ENCODE measurements at places on chromosomes 11 and 22.

DNA sequence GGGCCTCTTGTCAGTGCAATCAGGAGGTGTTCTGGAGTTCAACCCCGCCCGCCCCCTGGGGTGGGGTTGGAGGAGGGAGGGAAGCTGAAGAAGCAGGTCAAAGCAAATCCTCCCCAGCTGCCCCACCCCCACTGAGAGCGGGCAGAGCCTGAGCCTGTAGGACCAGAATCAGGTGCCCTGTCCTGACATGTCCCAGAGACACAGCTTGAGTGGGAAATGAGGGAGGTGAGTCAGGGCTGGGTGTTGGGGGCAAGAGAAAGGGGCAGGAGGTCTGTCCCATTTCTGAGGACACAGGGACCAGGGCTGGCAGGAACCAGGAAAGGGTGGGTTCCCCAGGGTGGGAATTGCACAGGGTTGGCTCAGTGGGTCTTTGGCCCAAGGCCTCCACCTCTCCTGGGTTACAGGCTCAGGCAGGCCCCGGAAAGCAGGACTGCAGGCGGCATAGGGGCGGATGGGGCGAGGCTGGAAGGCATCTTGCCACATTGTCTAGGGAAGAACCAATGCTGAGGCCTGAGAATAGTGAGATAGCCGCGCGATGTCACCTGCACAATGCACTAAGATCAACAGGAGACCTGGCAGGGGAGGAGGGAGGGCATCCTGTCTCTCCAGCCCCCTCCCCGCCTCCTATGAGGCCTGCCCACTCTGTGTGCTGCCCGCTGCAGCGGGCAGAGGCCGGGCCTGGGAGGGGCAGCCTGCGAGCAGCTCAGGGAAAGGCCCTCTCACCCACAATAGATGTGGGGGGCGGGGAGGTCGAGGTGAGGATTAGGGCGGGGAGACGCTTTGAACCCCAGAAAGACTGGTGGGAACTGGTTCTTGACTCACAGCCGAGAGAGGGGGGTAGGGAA, 32.4 kb downstream of the NECTIN1 start:
- no peak for DNase-seq

DNA sequence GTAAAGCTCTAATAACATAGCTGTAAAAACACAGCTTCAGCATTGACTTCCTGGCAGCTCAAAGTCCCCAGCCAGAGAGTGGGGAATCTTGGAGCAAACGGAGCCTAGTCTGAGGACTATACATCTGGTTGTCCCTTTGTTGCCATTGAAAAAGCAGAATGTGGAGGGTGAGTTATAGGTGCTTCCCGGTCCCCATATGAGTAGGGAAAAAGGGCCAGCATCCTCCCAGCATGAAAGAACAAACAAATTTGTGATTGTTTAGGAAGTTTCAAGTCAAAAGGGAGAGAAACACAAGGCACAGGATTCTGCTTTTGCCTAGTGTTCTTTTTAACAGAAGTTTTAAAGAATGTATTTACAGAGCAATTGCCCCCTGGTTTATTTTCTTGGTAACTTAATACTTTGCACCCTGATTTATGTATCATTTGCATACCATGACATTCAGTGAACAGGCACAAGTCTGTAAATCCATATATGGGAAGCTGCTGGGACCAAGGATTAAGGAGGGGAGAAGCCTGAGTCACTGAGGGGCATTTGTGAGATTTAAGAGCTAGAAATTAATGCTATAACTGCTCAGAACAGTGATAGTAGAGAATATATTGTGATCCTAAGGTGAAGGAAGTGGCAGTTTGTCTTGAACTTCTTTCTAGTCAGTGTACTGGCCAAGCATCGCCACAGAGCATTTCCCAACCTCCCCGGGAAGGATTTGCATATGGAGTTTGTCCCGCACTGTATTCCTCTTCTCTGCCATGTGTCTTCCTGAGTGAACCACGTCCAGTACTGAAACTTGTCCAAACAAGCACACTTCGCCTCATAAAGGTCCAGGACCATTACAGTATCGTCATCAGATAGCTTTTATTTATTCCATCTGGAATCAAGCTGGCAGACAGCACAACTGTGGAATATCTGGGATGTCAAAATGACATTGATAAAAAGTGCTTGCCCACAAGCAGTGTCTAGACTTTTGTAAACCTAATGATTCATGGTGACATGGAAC, 103.0 kb downstream of the DBX1 start:
- DNase-seq: no peak

DNA sequence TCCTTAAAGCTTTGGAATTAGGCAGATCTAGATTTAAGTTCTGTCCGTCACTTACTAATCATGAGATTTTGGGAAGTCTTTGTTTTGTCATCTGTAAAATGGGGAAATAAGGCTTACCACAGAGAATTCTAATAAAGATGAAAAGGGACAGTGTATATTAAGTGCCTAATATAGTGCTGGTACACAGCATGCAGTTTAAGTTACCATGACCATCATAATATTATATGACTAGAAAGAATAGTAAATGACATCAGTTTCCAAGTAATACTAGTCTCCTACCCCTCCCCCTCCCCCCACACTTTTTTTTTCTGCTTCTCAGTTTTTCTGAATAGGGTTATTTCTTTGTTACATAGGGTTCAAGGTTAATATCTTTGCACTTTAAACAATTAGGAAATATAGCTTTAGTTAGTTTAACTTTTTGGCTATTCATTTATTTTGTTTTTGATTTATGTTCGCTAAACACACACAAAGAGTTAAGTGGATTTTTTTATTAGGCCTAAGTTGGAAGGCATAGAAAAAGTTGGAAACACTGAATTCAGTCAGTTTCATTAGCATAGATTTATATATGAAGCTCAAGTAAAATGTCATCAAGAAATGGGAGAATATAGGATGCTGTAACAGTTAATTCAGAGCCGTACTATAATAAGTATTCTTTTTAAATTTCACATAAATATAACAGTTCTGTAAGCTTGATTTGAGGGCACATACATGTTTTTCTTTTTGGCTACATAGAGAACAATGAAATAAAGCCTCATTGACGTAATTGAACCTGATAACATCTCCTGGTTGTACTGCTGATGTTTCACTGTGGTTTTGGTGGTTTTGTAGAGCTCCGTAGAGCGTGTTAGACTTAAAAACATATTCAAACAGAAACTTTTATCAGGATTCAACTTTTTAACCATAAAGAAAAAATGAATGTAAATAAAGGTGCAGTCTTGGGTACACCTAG, 121.2 kb downstream of the PDE3B start:
- no peak for DNase-seq

DNA sequence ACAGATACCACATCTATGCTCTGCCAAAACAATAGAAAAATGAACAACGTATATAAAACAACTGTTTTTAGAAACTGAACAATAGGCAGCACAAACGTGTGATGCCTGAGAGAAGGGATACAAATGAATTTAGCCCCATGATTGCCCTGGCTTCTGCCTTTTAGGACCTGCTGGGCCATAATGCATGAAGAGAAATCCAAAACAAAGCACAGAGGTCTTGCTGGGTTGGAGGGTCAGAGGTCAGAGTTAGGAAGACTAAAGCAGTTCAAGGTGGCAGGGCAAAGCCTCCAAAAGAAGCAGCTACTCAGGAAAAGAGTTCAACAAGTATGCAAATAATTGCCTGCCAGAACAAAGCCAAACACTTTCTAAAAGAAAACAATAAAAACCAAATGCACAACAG, 138.5 kb downstream of the TTC28 start:
- DNase-seq: no peak

GRCh38 chr22:37559901-37560607, at the start of gene CDC42EP1:
CDC42EP1 (plus strand) TSS chr22:37560480; CDS start chr22:37566350, 5,870 bp downstream.
- peak; percentile 32 for DNase-seq

- DNase-seq: no peak
Measured at GRCh38 chr22:49658902-49659280, 168.8 kb downstream of the BRD1 start.

DNA sequence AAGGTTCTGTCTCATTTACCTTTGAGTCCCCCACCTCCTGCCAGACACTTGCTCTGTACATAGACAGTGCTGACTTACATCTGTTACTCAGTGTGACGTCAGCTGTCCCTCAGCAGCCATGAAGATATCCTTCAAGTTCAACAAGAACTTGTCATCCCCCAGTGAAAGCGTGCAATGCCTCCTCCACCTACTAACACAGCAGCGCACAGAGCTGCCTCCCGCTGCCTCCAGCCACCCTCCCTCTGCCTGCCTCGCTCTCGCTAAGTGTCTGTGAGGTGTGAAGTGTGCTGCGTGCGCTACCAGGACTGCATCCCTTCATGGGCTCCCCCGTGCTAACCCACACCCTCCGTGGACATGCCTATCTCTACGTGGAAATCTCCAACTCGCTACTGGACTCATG, 621.4 kb downstream of the BRD1 start:
- no peak for DNase-seq

DNA sequence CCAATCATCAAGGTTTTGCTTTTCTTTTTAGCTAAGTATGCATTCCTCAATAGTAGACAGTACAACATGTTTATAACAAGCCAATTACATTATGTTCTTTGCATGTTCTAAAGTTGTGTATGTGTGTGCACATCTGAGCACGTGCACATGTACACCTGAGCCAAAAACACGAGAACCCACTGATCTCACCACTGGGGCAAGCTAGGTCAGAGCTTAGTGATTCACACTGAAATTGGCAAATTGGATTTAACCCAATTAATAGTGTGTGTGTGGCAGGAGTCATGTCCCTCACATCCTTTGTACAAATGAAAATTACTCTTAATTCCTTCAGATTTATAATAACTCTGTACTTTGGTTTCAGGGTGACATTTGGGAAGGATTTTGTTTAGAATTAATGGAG, 145.7 kb upstream of the TEAD1 start:
- no peak for DNase-seq

GRCh38 chr11:90197377-90197776, 25.5 kb downstream of the CHORDC1 start:
- no peak for DNase-seq

GRCh38 chr22:21646608-21647590, 4.8 kb downstream of the SDF2L1 start:
- DNase-seq: peak; percentile 58

DNA sequence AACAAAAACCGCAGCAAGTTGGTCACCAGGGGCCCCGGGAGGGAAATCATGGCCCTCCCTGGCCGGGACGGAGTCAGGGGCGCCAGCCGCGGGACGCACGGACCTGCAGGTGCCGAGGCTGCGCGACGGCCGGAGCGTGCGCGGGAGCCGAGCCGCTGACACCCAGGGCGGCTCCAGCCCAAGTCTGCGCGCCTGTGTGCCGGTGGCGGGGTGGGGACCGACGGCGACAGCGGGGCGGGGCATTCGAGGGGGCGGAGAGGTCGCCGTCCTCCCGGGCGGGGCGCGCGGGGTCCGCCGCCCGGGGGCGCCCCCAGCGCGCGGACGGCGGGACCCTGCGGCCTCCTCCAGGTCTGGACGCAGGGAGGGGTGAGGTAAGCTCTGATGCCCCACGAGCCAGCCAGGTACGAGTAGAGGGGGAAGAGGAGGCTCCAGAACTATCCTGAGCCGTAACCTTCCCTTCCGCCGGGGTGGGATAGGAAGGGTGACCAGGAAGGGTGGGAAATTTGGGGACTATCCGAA, at the start of gene ESAM:
Gene ESAM, minus strand, starts transcription at position 186 of the 519 bp plus-strand sequence. Its CDS starts 136 bp downstream, at position 50.
- DNase-seq: no peak

GRCh38 chr11:74325649-74326645, 14.5 kb upstream of the P4HA3 start:
- DNase-seq: peak; percentile 70

DNA sequence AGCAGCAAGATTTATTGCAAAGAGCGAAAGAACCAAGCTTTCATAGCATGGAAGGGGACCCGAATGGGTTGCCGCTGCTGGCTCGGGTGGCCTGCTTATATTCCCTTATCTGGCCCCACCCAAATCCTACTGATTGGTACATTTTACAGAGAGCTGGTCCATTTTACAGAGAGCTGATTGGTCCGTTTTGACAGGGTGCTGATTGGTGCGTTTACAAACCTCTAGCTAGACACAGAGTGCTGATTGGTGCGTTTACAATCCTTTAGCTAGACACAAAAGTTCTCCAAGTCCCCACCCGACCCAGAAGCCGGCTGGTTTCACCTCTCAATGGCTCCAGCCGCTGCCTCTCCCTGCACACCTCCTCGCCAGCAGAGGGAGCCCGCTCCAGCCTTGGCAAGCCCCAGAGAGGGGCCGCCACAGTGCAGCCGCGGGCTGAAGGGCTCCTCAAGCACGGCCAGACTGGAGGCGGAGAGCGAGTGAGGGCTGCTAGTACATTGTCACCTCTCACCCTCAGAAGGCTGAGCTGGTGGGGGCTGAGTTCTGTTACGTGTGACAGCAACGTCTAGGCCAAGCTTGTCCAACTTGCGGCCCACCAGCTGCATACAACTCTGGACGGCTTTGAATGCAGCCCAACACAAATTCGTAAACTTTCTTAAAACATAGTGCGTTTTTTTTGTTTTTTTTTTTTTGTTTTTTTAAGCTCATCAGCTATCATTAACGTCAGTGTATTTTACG, 8.7 kb downstream of the PTH start:
- no peak for DNase-seq

- DNase-seq: no peak
Measured at GRCh38 chr11:33480626-33481025, 220.0 kb downstream of the C11orf91 start.

DNA sequence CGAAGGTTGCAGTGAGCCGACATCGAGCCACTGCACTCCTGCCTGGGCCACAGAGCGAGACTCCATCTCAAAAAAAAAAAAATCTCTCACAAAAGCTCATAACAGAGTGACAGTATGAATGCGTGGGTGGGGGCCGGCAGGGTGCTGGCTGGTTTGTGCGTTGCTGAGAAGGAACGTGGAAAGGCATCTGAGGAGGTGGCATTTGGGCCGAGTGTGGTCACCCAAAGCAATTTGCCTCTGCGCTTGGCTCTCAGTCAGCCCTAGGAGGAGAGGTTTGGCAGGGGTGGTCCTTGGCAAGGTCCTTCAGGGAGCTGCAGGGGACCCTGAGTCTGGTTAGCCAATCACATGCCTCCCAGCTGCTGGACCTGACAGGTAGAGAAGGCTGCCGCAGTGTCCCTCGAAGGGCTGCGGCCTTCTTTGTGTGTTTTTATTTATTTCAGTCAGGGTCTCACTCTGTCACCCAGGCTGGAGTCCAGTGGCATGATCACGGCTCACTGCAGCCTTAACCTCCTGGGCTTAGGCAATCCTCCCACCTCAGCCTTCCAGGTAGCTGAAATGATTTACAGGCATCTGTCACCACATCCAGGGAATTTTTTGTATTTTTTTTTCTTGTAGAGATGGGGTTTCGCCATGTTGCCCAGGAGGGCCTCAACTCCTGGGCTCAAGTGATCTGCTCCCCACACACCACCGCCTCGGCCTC, 23.5 kb upstream of the OSBPL5 start:
- DNase-seq: no peak

DNA sequence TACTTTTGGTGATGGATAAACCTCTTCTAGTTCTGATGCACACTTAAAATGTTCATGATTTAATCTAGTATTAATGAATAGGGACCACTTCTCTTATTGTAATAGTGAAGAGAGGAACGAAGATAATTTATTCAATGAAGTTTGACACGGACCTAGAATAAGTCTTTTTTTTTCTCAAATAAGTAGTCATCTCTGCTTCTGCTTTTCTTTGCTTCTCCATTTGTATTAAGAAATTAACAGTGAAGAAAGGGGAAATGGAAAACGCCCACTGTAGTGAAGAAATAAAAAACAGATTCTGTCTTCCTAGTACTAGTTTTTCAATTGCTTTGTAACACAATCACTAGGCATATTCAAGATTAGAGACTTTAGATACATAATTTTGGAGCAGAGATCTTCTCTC, 73.0 kb downstream of the CD44 start:
- DNase-seq: no peak
